ENCODE measurements at places on chromosomes 4 and X.

DNA sequence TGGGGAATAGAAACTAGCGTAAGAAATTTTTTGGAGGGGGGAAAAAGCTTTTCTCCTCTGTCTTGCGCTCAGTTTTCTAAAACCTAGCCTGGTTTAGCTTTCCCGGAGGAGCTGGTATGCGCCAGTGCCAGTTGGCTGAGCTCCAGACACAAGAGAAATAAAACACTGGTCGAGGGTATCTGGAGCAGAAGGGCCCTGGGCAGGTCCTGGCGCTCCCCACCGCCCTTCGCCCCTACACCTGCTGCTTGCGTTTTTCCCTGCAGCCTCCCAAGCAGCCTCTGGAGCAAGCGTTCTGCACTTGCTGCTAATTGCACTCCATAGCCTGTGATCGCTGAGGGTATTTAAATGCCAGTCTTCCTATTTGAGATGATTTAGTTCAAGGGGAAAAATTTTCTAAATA lies 816 bp downstream of the EREG start:
- DNase-seq, result peak; percentile 10

GRCh38 chr4:113497154-113497884 lies 264.2 kb downstream of the CAMK2D start:
- DNase-seq, result no peak

DNA sequence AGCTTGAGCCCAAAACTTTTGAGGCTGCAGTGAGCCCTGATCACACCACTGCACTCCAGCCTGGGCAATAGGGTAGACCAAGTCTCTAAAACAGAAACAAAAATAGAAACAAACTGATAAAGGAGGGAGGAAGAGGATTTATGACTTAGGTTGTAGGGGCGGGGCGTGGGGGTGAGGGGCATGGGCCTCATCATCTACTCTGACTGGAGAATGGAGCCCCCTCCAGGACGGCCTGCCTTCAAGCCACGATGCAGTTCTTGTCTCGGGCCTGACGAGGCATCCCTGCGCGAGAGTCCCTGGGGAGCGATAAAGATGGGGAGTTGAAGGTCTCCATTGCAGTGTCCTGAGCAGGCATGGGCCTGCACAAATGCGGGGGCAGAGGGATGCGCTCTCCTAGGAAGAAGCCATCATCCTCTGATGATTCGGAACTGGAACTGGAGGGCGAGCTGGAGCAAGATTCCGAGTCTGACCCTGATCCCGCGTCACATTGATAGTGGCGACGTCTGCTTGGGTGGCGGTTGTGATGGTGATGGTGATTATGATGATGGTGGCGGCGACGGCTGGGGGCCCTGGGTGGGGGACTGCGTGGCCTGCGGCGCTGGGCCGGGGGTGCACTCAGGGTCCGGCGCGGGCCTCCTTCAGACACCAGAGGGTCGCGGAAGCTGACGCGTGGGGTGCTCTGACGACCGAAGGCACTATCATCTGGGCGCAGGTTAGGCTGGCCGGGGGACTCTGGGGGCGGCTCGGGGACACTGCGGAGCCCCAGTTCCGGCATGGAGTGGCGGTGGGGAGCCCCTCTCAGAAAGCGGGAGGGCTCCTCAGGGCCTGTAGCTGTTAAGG lies 4.0 kb downstream of the PLP2 start:
- no peak for DNase-seq

DNA sequence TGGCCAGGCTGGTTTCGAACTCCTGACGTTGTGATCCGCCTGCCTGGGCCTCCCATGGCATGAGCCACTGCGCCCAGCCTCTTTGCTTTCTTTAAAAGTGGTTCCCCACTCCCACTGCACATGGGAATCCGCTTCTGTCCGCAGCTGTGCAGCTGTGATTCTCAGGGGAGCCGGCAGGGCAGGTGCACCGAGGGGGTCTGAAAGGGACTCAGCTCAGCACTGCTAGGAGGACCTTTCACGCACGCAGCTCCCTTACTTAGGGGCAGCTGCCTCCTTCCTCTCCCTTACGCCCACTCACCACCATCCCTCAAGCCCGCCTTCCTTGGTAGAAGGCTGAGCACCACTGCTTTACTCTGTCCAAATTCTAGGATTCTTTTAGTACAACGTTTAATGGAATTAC lies 40.4 kb upstream of the CYP4V2 start:
- no peak for DNase-seq

DNA sequence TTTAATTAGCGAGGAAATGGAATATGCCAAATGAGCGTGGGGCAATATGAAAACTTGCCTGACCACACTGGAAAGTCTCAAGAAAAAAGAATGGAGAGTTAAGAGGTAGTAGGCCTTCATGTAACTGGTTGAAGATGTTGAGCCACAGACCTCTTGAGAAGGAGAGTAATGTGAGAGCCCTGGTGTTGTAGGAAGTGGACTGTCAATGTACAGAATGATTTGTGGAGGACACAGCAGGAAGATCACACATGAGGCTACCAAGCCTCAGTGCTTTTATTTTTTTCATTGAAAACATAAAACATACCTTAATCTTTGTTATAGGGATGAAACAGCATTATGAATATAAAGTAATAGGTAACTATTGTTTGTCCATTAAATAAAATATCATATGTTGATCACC lies 331.6 kb downstream of the UNC5C start:
- DNase-seq, result no peak

DNA sequence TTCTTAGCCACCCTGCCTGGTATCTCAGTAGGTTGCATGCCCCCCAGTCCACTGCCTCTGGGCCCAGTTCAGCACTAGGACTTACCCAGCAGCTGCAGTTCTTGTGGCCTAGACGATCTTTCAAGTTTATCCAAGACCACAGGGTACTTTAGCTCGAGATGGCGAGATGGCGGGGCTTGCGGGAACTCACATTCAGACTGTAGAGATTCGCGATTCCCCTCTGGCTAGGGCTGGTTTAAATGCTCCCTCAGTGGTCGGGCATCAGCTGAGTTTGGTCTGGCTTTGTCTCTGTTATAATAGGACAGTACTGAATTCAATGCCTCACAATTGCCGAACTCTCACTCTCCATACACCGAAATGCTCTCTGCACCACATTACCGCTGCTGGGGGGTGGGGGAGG lies 18.4 kb upstream of the RFC1 start:
- DNase-seq, result no peak

DNA sequence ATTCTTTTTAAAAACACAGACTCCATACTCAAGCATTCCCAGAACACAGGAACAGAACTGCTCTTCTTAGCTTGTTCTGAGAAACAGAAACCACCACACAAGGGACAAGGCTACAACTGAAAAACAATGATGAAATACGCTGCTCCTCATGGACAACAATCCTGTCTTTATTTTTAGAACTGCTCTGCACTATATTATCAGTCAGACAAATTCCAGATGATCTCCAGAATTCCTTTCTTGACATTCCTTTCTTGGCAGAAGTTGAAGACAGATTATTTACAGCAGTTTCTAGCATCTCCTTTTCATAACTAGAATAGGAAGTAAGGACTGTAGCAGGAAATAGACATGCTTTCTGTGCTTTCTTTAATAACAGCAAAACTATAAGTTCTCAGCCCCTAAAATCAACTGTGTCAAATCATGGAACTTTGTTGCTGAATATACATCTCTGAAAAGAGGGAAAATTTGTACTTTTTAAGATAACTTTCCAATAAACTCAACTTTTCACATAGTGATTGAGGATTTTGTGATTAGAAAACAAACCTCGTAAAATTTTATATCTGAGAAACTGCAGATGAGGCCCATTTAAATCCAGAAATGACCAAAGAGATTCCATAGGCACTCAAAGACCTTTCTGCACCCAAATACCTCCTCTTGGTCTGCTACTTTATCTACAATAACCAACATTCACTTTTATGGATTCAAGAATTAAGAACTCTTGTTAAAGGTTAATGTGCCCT lies 35.9 kb downstream of the ANTXR2 start:
- peak; percentile 77 for DNase-seq

GRCh38 chrX:109600237-109600651 lies 24.7 kb downstream of the KCNE5 start:
- no peak for DNase-seq
